HEK293T (cell line): ENCODE measurements at places on chromosomes 4 and X.

DNA sequence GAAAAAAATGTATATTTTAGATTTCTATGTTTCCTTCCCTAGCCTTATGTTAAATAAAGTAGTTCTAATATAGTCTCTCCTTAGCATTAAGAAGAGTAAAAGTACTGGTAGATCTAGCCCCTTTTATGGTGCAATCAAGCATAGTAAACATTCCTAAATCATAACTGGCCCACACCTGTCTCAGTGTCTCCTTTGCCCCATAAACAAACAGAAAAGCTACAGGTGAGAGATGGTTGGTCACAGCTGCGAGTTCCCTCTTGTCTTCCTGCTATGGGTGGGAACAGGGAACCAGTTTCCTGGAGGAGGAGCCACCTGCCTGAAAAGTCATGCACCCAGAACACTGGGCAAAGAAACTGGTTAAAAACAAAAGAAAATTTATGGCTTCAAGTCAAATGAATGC is 16.6 kb downstream of the SOWAHB start:
- no peak for DNase-seq

DNA sequence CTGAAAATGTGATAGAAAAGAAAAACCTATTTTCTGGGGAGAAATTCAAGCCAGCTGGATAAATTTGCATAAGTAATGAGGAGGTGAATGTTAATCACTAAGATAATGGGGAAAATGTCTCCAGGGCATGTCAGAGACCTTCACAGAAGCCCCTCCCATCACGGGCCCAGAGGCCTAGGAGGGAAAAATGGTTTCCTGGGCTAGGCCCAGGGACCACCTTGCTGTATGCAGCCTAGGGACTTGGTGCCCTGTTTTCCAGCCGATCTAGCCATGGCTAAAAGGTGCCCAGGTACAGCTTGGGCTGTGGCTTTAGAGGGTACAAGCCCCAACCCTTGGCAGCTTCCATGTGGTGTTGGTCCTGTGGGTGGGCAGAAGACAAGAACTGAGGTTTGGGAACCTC is 46.6 kb upstream of the TRPC5OS start:
- no peak for DNase-seq

DNA sequence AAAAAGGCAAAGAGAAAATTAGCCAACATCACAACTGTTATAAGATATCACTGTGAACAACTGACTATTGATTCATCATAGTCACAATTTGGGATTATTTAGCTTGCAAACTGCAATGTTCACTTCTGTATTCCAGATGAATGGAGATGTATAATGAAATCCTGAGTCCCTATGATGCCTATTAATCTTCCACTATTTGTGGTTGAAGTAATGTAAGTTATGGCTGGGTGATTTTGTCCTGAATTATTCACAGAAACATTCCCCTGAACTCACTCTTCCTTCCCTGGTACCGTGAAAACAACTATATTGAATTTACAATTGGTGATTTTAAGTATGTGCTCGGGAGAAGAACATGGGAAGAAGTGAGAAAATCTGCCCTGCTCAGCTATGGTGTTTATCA is 50.8 kb upstream of the NPFFR2 start:
- no peak for DNase-seq

DNA sequence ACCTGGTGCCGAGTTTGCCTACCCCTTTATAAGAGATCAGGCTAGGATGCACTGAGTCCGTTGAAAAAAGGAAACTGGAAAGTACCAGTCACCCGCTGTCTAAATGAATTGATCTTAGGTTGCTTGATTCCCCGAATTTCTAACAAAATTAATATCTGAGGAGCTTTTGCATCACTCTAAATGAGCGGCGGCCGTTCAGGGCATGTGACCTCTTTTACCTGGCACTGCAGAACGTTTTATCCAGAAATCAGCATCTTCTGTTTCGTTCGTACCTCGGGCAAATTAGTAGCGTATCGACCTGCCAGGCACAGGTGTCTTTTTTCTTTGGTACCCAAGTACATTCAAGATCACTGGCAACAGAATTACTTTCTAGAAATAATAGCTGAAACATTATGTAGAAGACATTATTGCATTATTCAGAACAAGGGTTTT is 876 bp downstream of the KLHL2 start:
- no peak for DNase-seq

DNA sequence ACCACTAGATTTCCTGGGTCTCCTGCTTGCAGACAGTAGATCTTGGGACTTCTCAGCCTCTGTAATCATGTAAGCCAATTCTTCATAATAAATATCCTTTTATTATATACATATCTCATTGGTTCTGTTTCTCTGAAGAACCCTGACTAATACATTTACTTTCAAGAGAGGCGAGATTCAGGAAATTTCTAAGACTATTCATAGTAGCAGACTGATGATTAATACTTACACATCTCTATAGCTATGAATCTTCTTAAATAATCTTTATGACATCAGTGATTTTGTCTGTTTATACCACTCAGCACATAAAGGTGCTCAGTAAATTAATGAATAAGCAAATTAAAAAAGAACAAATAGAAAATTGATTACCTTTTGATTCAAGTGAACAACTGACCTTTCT is 682.3 kb upstream of the GRID2 start:
- DNase-seq: no peak

DNA sequence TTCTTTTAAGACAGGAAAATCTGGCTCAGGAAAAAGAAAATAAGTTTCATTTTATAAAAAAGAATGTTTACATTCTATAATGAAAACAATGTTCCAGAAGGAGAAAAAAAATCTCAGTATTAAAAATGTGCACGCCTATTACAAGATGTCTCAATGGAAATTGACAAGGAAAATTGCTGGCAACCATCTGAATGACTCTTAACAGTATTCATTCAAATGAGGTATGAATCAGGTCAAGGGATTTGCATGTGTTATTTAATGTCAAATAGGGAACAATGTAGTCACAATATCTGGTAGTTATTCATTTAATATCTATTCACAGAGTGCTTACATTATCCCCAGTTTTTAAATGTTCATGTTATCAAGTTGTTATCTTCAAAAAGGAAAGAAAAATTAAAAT is 208.4 kb upstream of the TRAM1L1 start:
- DNase-seq: no peak

- DNase-seq: no peak
These were observed 38.6 kb downstream of the PTCHD1 start for GRCh38 chrX:23373129-23373804.

DNA sequence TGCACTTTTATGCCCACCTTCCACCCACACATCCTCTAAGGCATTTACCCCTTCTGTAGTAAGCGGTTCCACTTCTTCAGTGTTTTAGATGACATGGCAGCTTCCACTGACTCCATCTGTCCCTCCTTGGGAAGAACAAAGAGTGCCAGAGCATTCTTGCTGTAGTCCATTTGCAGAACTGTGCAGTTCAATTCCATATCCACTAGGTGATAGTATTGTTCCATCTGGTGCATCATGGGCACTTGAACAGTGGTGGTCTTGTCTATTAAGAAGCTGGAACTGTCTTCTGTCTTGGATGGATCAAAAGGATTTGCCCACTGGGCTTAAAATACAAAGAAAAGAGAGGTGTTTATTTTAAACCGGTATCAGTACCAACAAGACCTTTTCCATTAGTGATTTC is 3.5 kb downstream of the SERPINA7 start:
- peak; percentile 47 for DNase-seq

DNA sequence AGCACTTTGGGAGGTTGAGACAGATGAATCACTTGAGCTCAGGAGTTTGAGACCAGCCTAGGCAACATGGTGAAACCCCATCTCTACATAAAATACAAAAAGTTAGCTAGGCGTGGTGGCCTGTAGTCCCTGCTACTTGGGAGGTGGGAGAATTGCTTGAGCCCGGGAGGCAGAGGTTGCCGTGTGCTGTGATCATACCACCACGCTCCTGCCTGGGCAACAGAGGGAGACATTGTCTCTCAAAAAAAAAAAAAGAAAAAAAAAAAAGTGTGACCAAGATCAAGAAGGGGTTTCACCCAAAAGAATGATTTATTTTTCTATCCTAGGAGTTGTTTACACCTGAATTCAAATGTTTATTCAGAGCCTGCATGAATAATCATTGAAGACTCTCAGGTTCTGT is 572.4 kb upstream of the GALNT7 start:
- DNase-seq: no peak

DNA sequence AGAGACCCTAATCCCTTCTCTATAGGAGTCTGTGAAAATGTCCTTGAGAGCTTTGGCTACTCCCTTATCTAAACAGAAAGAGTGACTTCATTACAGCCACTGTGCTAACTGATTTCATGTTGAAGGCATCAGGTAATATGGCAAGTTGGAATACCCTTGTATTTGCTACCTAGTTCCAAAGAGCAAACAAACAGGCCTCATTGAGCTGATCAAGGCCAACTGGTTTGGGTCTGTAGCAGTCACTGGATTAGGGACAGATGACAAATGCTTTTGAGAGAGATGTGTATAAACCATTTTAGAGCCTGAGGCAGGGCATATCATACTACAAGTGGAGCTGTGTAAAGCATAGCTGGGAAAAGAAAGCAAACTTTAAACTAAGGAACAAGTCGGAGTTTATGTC is 22.9 kb upstream of the PDLIM5 start:
- DNase-seq: no peak

- DNase-seq: peak; percentile 10
These were observed 223.0 kb upstream of the GATB start for GRCh38 chr4:151983854-151984253.

- no peak for DNase-seq
These were observed 9.8 kb upstream of the TIGD2 start for GRCh38 chr4:89101256-89102161.

DNA sequence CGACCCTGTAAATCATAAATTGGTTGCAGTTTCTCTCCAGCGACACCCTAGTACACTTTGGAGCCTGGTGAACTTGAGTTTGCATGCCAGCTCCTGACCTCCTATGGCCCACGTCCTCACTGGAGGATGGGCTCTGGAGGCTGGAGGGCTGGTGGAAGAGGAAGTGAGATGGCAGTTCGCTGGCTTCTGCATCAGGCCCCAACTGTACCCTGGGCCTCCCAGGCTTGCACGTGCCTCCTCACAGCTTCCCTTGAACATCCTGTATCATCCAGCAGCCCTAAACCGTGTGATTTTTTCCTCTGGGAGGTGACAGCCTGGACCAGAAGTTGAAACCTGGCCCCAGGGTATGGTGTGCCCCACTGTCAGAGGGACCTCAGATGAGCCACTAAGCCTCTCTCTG is 78.5 kb downstream of the HTRA3 start:
- no peak for DNase-seq

- DNase-seq: no peak
These were observed 930.2 kb downstream of the C4orf33 start for GRCh38 chr4:130026185-130026584.

DNA sequence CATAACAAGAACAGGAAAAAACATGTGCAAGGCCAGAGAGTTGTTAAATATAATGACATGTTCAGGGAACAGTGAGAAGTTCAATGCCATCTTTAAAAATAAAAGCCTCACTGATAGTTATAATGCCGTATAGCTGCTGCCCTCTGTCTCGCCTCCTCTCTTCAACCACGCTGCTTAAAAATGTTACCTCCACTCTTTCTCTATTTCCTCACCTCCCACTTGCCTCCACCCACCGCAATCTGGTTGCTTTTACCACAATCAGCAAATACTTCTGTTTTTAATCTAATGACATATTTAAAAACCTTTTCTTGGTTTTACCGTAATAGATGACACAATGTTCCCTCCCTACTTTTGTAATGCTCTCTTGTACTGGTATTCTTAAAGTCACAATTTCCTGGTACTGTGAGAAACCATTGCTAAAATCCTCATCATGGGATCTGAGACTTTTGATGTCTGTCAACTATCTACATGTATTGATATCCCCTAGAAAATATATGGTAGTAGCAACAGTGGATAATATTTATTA is 66.0 kb downstream of the GABRA2 start:
- no peak for DNase-seq

- DNase-seq: no peak
These were observed 86.6 kb upstream of the GC start for GRCh38 chr4:71870456-71870855.

- DNase-seq: no peak
These were observed 39.3 kb upstream of the HPGD start for GRCh38 chr4:174561560-174561959.

DNA sequence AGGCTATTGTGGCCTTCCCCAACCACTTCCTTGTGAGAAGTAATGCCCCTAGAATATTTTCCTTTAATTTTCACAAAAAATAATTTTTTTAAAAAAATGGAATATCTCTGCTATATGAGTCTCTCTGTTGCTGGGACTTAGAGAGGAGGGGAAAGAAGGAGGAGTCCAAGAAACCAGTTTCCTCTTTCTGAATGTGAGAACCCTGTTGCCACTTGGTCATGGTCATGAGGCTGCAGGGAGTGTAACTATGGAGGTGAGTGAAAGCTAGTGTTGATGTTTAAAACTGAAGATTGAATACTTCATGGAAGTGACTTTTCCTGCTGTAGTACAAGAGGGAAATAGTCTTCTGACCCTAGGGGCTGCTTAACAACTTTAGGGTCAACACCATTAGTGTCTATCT is 20.4 kb downstream of the KIAA1210 start:
- DNase-seq: no peak

GRCh38 chr4:70666369-70666768 is at the start of gene JCHAIN:
Gene JCHAIN (minus strand): TSS chr4:70666508. CDS start chr4:70666490, 18 bp downstream.
- no peak for DNase-seq

GRCh38 chrX:13903405-13903804 is 86.5 kb upstream of the GPM6B start:
- no peak for DNase-seq

DNA sequence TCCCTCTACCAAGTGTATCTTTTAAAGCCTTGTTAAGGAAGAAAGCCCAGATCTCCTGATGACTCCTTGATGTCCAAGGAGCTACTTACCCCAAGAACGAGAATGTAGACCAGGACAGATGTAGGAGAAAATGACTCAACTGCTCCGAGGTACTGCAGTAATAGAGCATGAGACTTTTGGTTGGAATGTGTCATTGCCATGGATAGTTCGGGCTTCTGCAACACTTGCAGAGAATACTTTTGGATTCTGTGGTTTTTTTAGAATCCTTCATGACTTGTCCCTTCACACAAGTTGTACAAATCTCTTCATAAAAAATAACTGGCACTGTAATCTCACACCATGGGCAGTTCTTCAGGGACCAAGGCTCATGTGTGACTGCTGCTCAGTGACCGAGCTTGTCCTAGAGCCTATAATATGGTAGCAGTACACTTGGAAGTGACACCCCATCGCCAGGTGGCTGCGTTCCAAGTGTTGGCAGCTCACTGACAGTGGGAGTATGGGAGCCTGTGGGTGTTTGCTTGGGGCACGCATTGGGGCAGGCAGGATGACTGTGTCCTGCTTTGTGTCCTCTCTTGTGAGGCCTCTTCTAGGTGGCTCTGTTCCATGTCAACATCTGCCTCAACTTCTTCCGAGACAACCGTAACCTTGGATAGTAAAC is 87.9 kb upstream of the WDR1 start:
- DNase-seq: no peak

GRCh38 chr4:7885216-7886006 is 54.2 kb downstream of the AFAP1 start:
- no peak for DNase-seq

GRCh38 chr4:173835903-173836302 is 305.9 kb upstream of the HAND2 start:
- DNase-seq: no peak

DNA sequence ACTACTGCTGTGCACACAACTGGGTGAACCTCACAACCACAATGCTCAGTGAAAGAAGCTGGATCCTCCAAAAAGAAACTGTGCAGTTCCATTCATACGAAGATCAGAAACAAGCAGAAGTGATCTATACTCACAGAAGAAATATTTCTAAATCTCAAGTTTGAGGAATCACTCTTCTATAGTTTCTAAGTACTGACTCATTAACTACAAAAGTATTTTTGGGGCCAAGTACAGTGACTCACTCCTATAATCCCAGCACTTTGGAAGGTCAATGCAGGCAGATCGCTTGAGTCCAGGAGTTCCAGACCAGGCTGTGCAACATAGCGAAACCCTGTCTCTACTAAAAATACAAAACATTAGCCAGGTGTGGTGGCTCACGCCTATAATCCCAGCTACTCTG is 51.3 kb upstream of the RELL1 start:
- no peak for DNase-seq
